ENCODE measurements at places on chromosomes 7 and 10. TPM values are rescaled to one million over a fixed set of nuclear protein-coding genes. Genes with fewer than 3 reads are reported as not detected.

The ANXA8 gene
- not detected for total RNA-seq

The PLCE1 gene
- total RNA-seq, result 11.2 TPM

The GALNT17 gene
- 95.3 TPM for total RNA-seq

- no peak for DNase-seq
- H3K4me1 ChIP-seq, result peaks cover 4% of the 10 kb centered on the region
- H3K27me3 ChIP-seq, result no peaks in the 10 kb centered on the region
These were observed 78.4 kb downstream of the SRI start for GRCh38 chr7:88141479-88141878.

DNA sequence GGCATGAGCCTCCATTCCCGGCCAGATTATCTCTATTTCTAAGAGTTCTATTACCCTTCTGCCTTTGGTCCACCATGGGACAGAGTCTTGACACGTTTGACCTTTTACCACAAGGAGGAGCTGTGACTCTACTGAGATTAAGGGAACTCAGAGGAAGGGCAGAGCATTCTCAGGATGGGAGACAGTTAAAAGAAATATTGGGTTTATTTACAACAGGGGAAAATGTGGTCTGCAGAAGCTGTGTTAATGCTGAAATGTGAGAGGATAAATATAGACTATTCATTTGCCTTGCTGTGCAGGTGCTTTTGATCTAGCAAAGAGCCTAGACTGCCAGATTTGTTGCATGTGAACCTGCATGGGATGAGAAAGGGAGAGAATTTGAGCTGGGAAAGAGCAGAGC lies 45.8 kb upstream of the PRSS58 start:
- no peak overlapping the region for H3K4me3 ChIP-seq
- H3K27me3 ChIP-seq, result peaks cover 40% of the 10 kb centered on the region
- no peak overlapping the region for H3K27ac ChIP-seq
- H3K4me1 ChIP-seq, result no peaks in the 10 kb centered on the region
